Germinal center (tissue), 1 donor: ENCODE measurements at places on chromosomes 2 and 18.

GRCh38 chr2:233065954-233066470, 5.9 kb downstream of the INPP5D start:
- DNase-seq = no peak

DNA sequence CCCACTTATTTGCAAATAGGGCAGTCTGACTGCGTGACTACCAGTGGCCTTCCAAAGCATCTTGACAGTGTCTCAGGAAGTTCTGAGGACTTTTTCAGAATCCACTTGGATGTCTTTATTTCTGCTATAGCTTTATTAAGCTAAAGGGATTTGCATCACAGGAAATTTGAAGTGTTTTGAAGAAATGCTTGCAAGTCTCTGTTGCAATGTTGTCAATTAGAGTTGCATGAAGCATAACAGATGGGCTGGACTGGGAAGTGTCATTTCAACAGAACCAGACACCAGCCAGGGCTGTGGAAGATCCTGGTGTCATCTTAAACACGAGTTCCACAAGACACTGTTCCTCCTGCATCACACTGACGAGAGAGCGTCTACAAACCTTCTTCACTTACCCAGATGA, 224.5 kb downstream of the EN1 start:
- DNase-seq = no peak

GRCh38 chr2:113098041-113098440, 29.4 kb upstream of the IL1RN start:
- DNase-seq = no peak

- no peak for DNase-seq
Observed at GRCh38 chr2:104043864-104044263, 810.1 kb upstream of the POU3F3 start.

DNA sequence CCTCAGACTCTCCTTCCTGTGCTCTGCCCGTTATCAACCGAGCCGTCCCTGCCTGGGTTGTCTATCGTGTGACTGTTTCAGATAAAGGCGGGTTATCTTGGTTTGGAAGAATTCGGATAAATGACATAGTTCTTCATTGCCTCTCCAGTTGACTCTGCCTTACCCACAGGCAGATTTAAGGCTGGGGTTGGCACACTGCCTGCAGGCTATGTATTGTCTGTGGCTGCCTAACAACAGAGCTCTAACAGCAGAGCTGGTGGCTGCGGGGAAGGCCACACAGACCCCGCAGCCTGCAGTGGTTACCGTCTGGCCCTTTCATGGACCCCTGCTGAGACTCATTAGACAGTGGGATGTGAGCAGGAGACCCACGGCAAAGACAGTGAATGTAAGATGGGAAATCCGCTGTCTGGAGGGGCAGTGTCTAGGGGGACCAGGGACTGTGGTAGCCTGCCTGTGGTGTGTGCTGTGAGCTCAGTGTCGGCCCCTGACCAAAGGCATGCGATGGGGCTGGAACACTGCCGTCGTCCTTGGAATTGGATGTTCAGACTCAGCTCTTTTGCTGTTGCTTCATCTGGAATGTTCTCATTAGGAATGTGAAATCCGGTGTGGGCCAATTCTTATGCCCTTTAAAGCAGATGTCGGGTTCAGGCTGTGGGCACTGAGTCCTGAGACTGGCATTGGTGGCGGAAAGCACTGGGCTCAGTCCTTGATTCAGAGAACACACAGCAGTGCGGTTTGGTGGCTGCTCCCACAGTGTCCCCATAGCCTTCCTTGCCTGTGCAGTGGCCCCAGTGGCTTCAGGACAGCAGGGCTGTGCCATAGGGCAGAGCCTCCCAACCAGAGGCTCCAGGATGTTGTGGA, 44.5 kb downstream of the SH3RF3 start:
- DNase-seq = no peak

DNA sequence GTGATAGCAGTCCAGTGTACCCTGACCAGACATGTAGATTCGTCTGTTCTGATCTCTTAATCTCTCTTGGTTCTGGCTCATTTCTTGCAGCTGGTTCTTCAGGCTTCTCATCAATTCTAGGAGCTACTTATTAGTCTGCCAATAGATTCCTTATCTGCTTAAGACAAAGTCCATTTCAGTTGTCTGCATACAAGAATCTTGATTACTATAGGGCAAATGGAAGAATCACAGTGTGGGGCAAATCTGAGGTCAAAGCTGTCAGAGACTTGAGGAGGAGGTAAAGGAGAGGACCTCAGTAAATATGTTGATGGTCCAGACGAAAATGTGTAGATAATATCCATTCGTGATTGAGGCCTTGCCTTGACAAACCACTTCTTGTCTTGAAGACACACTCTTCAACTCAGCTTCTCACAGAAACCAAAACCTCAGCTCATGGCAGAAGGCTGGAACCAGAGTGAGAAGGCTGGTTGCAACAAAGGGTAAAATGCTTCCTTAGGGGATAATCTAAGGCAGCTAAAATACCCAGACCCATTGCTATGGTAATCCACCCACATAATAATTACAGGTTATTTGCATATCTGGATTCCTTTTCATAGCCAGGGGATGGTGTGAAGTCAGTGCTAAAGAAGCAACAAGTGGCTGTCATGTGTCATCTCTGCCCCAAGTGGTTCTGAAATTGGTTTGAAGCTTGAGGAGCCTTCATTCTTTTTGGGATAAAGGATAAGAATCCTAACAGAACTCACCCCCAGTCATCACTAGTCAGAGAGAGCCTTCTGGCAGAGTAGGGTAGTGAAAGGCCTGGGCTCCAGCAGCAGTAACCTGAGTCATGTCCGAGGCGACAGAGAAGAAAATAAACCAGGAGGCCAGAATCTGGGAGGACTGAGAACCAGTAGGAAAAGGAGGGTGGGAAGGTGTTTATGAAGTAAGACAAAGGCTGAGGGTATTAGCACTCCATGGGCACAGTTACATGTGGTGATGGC, 29.2 kb upstream of the PELI1 start:
- DNase-seq = no peak
